ENCODE measurements at places on chromosomes 2 and 18.

- DNase-seq, result no peak
These were observed 90.2 kb downstream of the SMIM21 start for GRCh38 chr18:75337348-75337747.

- no peak for DNase-seq
These were observed 162.1 kb downstream of the SH3RF3 start for GRCh38 chr2:109290887-109291643.

- DNase-seq, result no peak
These were observed 1329.1 kb downstream of the DPP10 start for GRCh38 chr2:115771516-115771915.

DNA sequence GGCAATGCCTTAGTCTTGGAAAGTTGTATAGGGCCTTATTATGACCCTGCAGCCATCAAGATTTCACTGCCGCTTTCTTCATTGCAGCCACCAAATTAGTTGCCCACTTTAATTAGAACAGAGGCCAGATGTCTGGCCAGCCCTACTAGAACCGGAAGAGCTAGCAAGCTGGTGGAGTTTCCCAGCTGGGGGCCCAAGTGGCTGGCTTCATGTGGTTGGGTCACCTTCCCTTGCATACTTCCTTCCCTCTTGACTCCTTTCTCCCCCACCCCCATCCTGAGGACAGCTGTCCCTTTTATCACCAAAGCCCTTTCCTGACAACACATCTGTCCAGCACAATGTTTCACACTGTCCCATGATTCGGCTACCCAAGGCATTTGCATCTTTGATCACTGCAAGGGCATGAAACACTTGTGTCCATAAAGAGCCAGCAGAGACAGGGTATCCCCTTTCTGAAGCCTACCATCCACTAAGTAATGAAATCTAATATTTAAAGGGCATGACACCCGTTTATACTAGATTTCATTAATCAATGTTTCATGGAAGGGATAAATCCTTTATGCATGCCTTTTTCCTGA, 187.2 kb downstream of the BCL11A start:
- no peak for DNase-seq

GRCh38 chr18:48993586-48993985, 42.8 kb upstream of the SMAD7 start:
- no peak for DNase-seq

DNA sequence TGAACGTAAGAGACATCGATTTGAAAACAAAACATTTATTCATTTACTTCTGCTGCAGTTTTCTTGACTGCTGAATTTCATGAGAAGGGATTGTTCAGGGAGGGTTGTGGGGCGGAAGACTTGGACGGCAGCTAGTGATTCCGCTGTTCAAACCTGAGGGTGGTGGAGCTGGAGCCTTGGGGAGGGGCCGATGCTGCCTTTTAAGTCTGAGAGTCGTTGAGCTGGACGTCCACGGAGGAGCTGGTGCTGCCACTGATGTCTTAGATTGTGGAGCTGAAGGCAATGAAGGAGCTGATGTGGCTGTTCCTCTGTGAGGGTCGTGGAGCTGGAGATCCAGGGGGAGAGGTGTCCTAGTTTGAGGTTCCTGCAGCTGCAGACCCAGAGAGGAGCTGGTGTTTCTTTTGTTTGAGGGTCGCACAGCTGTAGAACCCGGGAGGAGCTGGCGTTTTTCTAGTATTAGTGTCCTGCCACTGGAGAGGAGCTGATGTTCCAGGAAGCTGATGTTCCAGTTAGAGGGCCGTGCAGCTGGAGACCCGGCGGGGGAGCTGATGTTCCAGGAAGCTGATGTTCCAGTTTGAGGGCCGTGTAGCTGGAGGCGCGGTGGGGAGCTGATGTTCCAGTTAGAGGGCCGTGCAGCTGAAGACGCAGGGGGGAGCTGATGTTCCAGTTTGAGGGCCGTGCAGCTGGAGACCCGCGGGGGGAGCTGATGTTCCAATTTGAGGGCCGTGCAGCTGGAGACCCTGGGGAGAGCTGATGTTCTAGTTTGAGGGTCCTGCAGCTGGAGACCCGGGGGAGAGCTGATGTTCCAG, 150.9 kb downstream of the RTP5 start:
- no peak for DNase-seq

- no peak for DNase-seq
These were observed 19.8 kb downstream of the ORC2 start for GRCh38 chr2:200943527-200944105.

GRCh38 chr2:72843301-72843700, 17.5 kb upstream of the EXOC6B start:
- no peak for DNase-seq

Data from stimulated activated CD4-positive, alpha-beta T cell treated with anti-CD3 and anti-CD28 coated beads, Interleukin-12 subunit alpha, Interleukin-12 subunit beta, amount 100 ng/mL, for 24 hours (primary cell).